ENCODE measurements at places on chromosomes 5 and 9. TPM values are rescaled to one million over a fixed set of nuclear protein-coding genes. Genes with fewer than 3 reads are reported as not detected.

DNA sequence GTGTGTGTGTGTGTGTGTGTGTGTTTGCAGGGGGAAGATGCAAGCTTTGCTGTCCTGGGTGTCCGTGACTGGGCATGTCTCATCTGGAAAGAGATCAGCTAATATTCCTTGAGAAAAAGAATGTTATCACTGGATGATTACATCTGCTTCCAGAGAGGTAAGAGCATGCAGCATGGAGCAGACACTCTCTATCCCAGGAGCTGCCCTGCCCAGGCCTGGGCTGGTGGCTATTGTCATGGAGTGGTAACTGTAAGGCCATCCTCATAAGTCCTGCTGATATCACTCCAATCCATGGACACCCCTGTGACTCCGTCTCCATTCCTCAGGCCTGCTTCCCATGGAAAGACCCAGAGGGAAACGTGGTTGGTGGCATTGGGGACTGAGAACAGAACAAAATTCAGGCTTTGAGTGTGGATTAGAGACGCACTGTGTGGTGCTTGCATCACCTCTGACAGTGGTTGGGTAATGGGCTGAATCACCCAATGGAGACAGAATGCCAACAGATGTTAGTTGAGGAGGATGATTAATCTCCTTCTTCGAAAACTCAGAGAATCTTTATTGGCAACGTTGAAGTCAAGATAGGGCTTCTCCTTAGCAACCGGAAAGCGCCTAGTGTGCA, 52.0 kb upstream of the KCNIP1 start:
- no peak for DNase-seq

DNA sequence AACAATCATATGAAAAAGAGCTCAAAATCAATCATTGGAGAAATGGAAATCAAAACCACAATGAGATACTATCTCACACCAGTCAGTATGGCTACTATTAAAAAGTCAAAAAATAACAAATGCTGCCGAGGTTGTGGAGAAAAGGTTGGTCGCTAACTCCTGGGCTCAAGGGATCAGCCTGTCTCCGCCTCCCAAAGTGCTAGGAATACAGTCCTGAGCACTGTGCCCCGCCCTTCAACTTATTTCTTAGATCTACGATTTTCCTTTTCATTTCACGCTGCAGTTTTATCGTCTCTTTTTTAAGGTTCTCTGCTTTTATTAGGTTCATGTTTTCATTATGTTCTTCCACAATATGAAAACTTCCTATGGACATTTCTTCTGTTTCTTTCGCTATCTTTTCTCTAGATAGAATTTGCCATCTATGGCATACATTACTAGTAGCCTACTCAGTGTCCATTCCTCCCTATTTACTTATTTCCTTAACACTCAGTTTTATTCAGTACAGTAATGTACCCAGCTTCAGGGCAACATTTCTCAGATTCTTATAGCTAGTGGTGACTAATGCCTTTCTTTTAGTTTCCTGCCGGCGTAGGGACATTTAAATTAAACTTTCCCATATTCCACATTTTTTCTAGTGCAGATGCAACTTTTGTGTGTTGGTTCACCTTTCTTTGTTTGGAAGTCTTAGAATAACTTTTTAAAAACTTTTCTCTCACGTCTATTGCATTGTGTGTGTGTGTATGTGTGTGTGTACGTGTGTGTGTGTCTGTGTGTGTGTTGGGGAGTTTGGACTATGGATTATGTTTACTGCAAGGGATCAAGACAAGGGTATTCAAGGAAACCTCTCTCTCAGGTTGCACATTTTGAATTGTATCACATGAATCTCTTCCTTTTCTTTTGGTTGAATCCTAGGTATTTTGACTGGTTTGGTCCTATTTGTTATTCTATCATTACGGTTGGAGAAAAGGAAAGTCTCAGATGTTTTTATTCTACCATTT, 21.6 kb upstream of the FBN2 start:
- no peak for DNase-seq

- DNase-seq: no peak
These were observed 715.2 kb upstream of the ZNF608 start for GRCh38 chr5:125461641-125462072.

GRCh38 chr5:57601996-57602395, 119.4 kb upstream of the ACTBL2 start:
- no peak for DNase-seq

DNA sequence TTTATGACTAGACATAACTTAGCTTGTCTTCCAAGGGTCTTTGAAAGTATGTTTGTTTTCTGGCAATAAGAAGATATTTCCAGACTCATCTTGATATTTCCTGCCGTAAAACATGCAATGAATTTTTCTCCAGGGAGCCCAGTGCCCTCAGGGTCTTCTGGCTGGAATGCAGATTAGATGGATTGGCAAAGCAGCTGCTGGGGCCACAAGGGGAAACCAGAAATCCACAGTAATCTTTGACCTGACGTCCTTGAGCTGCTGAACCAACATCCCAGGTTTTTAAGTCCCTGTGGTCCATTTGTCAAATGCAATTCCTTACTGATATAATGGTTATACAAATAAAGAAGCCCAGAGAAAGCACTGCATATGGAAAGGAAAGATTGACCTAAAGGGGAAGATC, 93.0 kb downstream of the THBS4 start:
- no peak for DNase-seq

PDLIM4 gene
- polyA plus RNA-seq: 3.0 TPM
